GM12878 (cell line): ENCODE measurements at places on chromosomes 11 and 22. TPM values are rescaled to one million over a fixed set of nuclear protein-coding genes. Genes with fewer than 3 reads are reported as not detected.

GRCh38 chr11:23280088-23280487, 419.8 kb upstream of the CCDC179 start:
- H3K27me3 ChIP-seq, result no peaks in the 10 kb centered on the region
- no peak overlapping the region for H3K27ac ChIP-seq
- no peak for DNase-seq
- no peaks in the 10 kb centered on the region for H3K36me3 ChIP-seq
- no peak overlapping the region for H3K4me3 ChIP-seq

GRCh38 chr11:15651816-15652215, 537.1 kb downstream of the INSC start:
- H3K27me3 ChIP-seq, result 0 out of 2 replicates have a peak, but pooled peaks cover 4% of the 10 kb centered on the region
- no peak overlapping the region for H3K27ac ChIP-seq
- no peaks in the 10 kb centered on the region; the same call in 1 of the 2 replicates for H3K4me1 ChIP-seq

DNA sequence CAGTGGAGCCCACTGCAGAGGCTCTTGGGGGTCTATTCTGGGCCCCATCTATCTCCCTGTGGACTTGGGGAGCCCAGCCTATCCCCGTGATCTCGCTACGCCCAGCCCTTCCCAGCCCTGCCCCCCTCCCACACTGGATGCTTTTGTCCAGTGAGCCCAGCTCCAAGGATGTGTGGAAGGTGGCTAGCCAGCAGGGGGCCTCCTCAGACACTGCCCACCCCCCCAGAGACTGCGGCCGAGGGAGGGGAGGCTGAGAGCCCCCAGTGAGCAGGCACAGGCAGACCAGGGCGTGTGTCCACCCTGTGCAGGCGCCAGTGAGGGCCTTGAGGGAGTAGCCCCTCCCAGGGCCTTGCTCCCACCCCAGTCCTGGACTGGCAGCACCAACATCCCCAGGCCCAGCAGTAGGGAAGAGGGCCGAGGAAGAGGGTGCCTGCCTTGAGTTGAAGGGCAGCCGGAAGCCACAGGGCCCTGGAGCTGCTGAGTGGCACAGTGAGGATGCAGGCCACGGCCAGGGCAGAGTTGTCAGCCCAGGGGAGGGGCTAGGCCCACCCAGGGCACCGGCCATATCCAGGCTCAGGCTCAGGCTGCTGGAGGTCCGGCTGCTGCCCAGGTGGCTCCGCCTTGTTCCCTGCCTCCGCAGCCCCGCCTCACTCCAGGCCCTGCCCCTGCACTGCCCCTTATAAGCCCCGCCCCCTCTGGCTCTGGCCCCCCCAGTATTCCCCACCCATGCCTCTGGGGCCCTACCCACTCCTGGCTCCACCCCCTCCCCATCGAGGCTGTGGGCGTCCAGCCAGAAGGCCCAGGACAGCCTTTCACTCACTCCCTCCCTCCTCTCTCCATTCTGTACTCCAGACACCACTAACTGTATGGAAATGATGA, 28.0 kb downstream of the MOB2 start:
- H3K27ac ChIP-seq, result no peak overlapping the region
- H3K4me3 ChIP-seq, result no peak overlapping the region
- no peaks in the 10 kb centered on the region for H3K4me1 ChIP-seq
- H3K27me3 ChIP-seq, result no peaks in the 10 kb centered on the region
- H3K36me3 ChIP-seq, result no peaks in the 10 kb centered on the region
- DNase-seq, result no peak

GRCh38 chr11:45181889-45182550, 35.6 kb downstream of the PRDM11 start:
- H3K4me1 ChIP-seq, result peaks cover 6% of the 10 kb centered on the region
- H3K27me3 ChIP-seq, result peaks cover 1% of the 10 kb centered on the region; the same call in 1 of the 2 replicates
- H3K36me3 ChIP-seq, result no peaks in the 10 kb centered on the region
- H3K27ac ChIP-seq, result no peak overlapping the region

GRCh38 chr22:50074551-50075530, 10.4 kb downstream of the MLC1 start:
- no peaks in the 10 kb centered on the region for H3K36me3 ChIP-seq
- no peak overlapping the region for H3K27ac ChIP-seq
- no peak for DNase-seq
- H3K27me3 ChIP-seq, result no peaks in the 10 kb centered on the region
- H3K4me3 ChIP-seq, result no peak overlapping the region

The FGF3 gene
- not detected in 2 replicates for polyA plus RNA-seq
